ENCODE measurements at places on chromosomes 16 and 17.
A peak's percentile ranks its signal among the peaks of the same experiment; 100 is the strongest.

DNA sequence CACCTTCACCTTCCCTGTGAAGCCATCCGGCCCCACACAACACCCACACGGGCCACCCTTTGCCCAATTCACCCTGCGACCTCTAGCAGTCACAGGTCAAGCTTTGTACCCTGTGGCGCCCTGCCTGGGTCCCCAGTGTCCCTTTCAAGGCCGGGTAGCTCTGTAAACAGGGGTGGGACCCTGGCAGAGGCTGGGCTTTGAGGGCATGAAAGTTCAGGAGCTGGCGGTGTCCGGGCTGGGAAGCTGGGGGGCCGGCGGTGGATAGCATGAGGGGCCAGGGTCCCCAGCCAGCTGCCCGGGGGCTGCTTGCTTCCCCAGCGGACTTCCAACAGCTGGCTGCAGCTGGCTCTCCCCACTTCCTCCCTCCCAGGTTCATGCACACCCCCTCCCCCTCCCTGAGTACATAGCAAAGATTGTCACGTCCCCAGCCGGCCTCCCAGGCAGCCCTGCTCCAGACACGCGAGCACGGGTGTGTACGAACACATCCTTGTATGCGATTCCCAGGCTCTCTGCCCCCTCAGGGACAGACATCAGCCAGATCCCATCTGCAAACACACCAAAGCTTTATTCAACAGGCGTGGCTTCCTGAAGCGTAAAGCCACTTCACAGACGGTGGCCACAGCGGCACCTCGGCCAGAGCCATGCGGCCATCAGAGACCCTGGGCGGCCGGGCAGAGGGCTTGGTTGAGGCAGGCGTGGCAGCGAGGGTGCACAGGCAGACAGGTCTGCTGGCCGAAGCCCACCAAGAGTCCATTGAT is 8.2 kb downstream of the NTHL1 start:
- DNase-seq: no peak

DNA sequence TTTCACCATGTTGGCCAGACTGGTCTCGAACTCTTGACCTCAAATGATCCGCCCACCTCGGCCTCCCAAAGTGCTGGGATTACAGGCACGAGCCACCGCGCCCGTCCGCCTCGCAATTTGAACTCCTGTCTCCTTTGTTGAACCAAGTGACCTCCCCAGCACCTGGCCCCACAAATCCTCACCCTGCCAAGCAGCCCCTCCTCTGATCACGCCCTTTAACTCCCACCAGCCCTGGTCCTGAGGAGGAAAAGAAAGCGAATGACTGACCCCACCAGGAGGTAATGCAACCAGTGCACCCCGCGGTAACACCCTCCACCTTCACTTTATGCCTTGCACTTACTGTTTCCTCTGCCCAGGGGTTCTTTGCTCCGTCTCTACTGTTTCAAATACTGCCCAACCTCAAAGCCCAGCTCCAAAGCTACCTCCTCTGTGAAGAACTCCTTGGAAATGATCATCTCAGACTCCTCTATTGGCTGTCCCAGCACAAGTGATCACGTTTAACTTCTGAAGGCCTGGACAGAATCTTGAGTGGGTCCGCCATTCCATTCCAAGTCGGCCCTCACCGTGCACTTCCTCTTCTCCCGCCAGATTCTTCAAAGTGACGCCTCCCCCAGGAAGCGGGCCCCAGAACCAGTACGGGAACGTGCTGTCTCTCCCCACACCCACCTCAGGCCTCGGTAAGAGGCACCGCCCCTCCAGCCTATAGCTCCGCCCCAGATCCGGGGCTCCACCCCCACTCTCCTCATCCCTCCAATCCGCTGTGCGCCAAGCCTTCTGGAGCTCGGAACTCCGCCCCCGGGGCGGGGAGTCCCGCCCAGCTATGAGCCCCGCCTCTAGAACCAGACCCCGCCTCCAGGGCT is 4.4 kb downstream of the CD19 start:
- DNase-seq: peak; percentile 72

DNA sequence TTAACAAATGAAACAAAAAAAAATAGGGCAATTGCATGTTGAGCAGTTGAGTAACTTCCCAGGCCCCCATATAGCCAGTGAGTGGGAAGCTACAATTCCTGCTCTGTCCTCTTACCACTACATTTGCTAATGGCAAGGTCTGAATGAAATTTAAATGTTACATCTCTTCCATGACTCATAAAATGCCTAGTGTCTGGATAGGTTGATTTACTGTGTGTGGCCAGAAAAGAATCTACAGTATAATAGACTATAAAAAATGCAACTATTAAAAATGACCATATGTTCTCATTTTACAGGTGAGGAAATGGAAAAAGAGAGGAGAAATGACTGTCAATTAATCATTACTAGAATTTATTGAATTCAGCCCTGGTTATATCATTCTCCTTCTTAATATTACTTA is 1199.3 kb downstream of the CDH11 start:
- no peak for DNase-seq

DNA sequence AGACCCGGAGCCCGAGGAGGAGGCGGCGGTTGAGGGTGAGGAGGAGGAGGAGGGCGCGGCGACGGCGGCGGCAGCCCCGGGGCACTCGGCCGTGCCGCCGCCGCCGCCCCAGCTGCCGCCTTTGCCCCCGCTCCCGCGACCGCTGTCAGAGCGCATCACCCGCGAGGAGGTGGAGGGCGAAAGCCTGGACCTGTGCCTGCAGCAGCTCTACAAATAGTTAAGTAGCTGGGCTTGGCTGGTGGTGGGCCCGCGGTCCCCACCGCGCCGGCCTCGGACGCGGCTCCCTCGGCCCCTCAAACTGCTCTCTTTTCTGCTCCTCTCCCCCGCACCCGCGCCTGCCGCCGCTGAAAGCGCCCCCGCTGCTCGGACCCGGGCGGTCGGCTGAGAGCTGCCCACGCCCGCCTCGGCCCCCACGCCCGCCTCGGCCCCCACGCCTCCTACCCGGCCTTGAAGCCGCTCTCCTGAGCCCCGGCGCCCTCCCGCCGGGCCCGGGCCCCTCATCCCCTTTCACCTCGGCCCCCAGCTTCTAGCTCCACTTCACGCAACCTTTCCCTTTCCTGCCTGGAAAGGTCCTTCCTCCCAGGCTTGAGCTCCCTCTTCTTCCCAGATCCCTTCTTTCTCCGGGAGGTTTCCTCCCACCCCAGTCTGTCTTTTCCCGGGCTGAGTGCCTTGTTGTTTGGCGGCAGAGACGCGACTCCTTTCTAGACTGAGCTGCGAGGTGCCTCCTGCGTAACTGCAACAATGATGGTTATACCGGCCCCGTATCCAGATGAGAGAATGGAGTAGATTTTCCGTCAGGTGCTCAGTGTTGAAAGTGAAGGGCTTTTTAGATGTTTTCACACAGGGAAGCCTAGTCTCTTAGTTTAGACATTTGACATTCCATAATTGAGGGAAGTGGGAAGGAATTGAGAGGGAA is 850 bp downstream of the PPM1E start:
- no peak for DNase-seq

DNA sequence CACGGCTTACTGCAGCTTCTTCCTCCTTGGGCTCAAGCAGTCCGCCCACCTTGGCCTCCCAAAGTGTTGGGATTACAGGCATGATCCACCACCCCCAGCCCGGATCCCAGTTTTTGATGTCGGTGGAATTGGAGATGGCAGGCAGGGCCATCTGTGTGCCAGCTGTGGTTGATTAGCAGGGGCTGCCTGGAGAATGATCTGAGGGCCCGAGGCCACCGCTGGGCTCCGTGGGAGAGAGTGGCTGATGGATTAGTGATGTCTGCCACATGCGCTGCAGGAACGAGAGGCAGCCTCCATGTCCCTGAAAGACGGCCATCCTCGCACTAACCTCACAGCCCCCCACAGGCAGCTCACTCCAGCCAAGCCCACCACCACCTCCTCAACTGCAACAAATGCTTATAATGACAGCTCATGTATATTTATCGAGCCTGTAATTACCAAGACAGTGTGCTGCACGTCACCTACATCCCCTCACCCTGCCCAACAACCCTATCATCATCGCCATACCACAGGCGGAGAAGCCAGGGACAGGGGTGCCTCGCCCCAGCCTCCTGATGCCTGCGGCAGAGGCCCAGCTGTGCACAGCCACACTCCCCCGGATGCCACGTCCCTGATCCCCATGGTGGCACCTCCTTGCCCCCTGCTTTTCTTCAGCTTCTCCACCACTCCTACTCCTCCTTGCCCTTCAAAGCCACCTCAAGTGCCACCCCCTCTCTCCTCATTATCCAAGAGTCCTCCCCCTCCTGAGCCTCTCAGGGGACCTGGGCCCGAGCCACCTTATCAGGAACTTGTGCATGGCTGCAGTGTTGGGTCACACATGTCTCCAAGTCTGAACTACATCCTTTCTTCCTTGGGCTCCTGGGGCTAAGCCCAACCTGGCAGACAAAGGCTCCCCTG is 33.2 kb downstream of the ACTG1 start:
- DNase-seq: no peak

DNA sequence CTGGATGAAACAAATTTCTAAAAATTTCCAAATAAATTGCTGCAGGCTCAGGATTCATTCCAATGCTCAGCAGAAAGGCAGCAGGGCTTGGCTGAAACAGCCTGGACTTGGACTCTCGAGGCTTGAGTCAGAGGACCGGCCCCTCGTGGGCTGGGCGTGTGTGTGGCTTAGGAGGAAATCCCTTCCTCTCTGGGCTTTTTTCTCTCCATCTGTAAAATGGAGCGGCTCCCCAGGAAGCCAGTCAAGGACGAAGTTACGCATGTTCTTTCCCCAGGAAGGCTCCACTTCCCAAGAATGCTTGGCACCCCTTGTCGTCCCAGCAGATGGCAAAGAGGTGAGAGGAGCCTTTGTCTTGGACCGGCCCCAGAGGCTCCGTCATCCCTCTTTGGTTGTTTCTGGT is 13.5 kb downstream of the SLC46A1 start:
- no peak for DNase-seq

DNA sequence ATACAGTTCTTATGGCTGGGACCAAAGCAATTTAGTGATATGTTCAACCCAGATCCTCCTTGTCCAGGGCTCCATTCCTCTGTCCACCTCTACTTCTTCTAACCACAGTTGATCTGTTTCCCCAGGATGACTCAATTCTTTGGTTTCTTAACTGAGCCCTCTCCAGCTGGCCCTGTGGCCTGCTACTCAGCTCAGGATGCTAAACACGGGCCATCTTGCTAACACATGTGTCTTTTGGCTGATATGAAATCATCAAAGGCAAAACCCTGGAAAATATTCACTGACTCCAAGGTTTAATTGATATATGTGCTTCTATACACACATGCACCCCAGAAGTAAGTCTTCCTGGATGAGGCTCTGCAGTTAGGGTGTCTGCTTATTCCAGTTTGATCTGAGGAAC is 43.8 kb downstream of the SHISA6 start:
- DNase-seq: no peak

- no peak for DNase-seq
Measured at GRCh38 chr17:11221196-11221595, 19.8 kb upstream of the SHISA6 start.

- no peak for DNase-seq
Measured at GRCh38 chr17:37060928-37061327, 112.2 kb downstream of the AATF start.

DNA sequence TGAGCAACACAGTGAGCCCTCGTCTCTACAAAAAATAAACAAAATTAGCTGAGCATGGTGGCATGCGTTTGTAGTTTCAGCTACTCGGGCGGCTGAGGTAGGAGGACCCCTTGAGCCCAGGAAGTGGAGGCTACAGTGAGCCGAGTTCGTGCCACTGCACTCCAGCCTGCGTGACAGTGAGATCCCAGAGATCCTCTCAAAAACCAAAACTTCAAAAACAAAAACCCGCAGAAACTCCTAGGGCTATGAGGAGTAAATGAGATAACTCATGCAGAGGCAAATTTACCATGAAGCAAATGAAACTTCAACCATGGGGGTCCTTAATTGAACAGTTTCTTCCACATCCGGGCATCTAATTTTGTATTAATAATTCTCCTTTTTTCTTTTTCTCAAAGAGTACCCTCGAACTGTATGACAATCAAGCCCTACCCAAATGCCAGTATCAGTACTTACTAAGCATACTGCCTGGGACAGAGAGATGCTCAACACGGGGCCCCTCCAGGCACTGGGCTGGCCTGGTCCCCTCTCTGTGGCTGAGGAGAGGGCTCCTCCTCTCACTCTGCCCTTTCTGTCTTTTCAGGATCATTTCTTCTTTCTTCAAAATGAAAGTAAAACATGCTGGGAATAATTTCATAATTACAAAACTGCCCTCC is 789 bp upstream of the PIPOX start:
- DNase-seq: no peak

DNA sequence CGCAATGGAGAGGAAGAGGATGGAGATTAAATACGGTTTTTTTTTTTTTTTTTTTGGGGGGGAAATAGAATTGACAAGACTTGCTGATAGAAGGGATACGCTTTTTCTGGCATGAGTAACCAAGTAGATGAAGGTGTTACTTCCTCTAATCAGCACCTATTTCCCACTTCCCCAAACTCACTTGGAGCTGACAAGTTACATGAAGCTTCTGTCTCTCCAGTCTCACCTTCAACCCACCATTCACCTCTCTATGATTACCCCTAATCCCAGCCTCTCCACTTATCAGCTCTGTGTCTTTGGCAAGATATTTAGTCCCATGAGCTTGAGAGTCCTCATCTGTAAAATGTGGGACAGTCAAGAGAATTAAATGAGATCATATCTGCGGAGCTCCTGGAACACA is 185.9 kb upstream of the HS3ST3A1 start:
- no peak for DNase-seq

- no peak for DNase-seq
Measured at GRCh38 chr16:78177987-78178386, 78.5 kb downstream of the WWOX start.

DNA sequence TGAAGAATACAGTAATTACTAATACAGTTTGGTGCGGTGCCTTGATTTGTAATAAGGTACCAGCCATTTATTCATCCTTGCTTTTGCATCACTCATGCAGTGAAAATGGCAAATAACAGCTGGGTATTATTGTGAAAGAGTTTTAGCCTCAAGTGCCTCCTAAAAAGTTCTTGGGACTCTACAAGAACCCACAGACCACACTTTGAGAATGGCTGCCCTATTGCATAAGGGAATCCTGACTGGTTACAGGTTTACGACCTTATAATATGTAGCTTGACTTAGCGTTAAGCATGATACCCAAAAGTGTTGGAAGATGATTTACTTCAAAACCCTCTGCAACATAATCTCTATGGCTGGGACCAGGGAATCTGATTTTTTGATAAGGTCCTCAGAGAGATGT is 4.2 kb downstream of the MYH13 start:
- DNase-seq: no peak

DNA sequence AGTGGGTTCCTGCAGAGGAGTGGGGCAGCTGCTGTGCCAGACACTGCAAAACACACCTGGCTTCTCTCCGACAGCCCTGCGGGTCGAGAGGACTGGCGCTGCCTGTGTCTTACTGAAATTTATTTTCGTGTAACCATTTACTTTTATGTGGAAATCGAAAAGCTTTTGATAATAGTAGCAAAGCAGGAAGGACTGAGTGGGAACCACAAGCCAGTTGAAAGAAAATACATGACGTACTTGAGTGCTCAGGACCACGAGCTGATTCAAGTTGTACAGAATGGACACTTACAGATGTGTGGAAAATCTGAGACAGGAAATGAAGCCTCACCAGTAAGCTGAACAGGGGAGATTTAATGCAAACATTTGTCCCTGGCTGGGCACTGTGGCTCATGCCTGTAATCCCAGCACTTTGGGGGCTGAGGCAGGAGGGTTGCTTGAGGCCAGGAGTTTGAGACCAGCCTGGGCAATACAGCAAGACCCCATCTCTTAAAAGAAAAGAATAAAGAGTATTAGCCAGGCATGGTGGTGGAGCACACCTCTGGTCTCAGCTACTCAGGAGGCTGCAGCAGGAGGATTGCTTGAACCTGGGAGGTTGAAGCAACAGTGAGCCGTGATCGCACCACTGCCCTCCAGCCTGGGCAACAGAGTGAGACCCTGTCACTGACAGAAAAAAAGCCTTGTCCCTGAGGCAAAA is 11.3 kb upstream of the RPL13 start:
- no peak for DNase-seq

- no peak for DNase-seq
Measured at GRCh38 chr16:80680046-80680445, 124.4 kb downstream of the CDYL2 start.

Measured in activated T-helper 9 cell treated with anti-CD3 and anti-CD28 coated beads, Interleukin-2, amount 50 U/mL, for 16 hours (primary cell).